ENCODE measurements at places on chromosomes 12 and 14. TPM values are rescaled to one million over a fixed set of nuclear protein-coding genes. Genes with fewer than 3 reads are reported as not detected.

The KRT81 gene
- 0.76 TPM for polyA plus RNA-seq

The TUNAR gene
- 8.9 TPM for polyA plus RNA-seq

The SLC35F4 gene
- 0.83 TPM for polyA plus RNA-seq

The ACVRL1 gene
- 9.8 TPM for polyA plus RNA-seq

The RPL6 gene
- 885 TPM for polyA plus RNA-seq

The MUCL1 gene
- not detected for polyA plus RNA-seq

The DBX2 gene
- 0.61 TPM for polyA plus RNA-seq

The SRGAP1 gene
- 13.4 TPM for polyA plus RNA-seq

The PDZRN4 gene
- polyA plus RNA-seq, result 0.68 TPM

The ASCL1 gene
- polyA plus RNA-seq, result 368 TPM

The LRP1-AS gene
- polyA plus RNA-seq, result not detected

The GDF3 gene
- polyA plus RNA-seq, result not detected

The CHFR gene
- 11.6 TPM for polyA plus RNA-seq

The EML1 gene
- 13.4 TPM for polyA plus RNA-seq

The CYP46A1 gene
- polyA plus RNA-seq, result 31.8 TPM

The ABCD2 gene
- polyA plus RNA-seq, result 0.46 TPM

The PLEKHA5 gene
- 8.6 TPM for polyA plus RNA-seq

The PMEL gene
- 1.5 TPM for polyA plus RNA-seq

The PACS2 gene
- polyA plus RNA-seq, result 127 TPM

The OR11G2 gene
- polyA plus RNA-seq, result not detected

The KLHDC2 gene
- polyA plus RNA-seq, result 45.1 TPM
